PC-3 (cell line): ENCODE measurements at places on chromosomes 4 and X. TPM values are rescaled to one million over a fixed set of nuclear protein-coding genes. Genes with fewer than 3 reads are reported as not detected.

The GABRB1 gene
- total RNA-seq, result not detected in 2 replicates

The DACH2 gene
- total RNA-seq, result not detected in 2 replicates

The FTSJ1 gene
- 175 and 189 TPM in 2 replicates for total RNA-seq

The KCND1 gene
- 0.51 and 0.86 TPM in 2 replicates for total RNA-seq

The PITX2 gene
- total RNA-seq, result 0.55 and 1.7 TPM in 2 replicates

The PASD1 gene
- total RNA-seq, result not detected in 2 replicates

The HTR2C gene
- 0.07 and 0.12 TPM in 2 replicates for total RNA-seq

The XAGE1A gene
- not detected in 2 replicates for total RNA-seq

The PDZD4 gene
- 0.26 and 0.63 TPM in 2 replicates for total RNA-seq

The TLR3 gene
- total RNA-seq, result 0.33 TPM in 1 of 2 replicates, not detected in the other

The GAGE12H gene
- not detected in 2 replicates for total RNA-seq

The PLAC8 gene
- total RNA-seq, result 1.6 and 3.7 TPM in 2 replicates

The SORBS2 gene
- total RNA-seq, result 3.1 and 3.6 TPM in 2 replicates

The MAOA gene
- total RNA-seq, result 6.3 and 7.4 TPM in 2 replicates

The GUCY1A1 gene
- total RNA-seq, result 9.2 and 9.3 TPM in 2 replicates

The TCEAL9 gene
- total RNA-seq, result 23.0 and 46.8 TPM in 2 replicates

The CSAG2 gene
- total RNA-seq, result not detected in 2 replicates

The PGK1 gene
- 663 and 668 TPM in 2 replicates for total RNA-seq

The SYTL4 gene
- 2.7 and 3.2 TPM in 2 replicates for total RNA-seq

The F8A3 gene
- 0.07 and 2.2 TPM in 2 replicates for total RNA-seq

The POU4F2 gene
- total RNA-seq, result not detected in 2 replicates

The TENM3 gene
- 0.87 and 5.4 TPM in 2 replicates for total RNA-seq

The PNMA6A gene
- not detected in 2 replicates for total RNA-seq

The TREX2 gene
- total RNA-seq, result 1.4 and 4.7 TPM in 2 replicates

The MAGEA2B gene
- total RNA-seq, result not detected in 2 replicates

The SMIM43 gene
- not detected in 2 replicates for total RNA-seq

The EFHC2 gene
- 0.29 and 0.40 TPM in 2 replicates for total RNA-seq

The POF1B gene
- total RNA-seq, result not detected in 2 replicates

The CPLX1 gene
- 0.87 and 2.6 TPM in 2 replicates for total RNA-seq

The FRMPD4 gene
- total RNA-seq, result 0.15 and 0.23 TPM in 2 replicates

The TMPRSS11D gene
- not detected in 2 replicates for total RNA-seq

The GRIA3 gene
- total RNA-seq, result not detected in 2 replicates
